BE2C (cell line): ENCODE measurements at places on chromosomes 5 and 9.

DNA sequence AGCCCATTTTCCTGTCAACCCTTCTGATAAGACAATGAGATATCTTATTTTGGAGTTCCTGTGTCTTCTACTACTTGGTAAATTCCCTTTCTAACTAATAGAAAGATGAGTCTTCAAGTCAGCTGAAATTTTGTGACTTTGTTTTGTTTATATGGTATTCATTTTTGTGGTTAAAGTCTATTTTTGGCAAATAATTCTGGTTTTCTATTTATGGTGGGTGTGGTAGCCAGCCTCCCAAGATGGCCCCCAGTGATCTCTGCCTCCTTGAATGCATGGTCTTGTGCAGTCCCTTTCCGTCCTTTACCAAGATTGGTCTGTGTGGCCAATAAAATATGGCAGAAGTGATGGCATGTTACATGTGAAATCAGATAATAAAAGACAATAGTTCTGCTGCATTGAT is 91.5 kb downstream of the NR3C1 start:
- no peak for DNase-seq

- DNase-seq = no peak
Observed at GRCh38 chr5:122420537-122421236, 108.7 kb downstream of the SNCAIP start.

GRCh38 chr5:10527281-10527950 is 36.5 kb upstream of the ANKRD33B start:
- DNase-seq = no peak

DNA sequence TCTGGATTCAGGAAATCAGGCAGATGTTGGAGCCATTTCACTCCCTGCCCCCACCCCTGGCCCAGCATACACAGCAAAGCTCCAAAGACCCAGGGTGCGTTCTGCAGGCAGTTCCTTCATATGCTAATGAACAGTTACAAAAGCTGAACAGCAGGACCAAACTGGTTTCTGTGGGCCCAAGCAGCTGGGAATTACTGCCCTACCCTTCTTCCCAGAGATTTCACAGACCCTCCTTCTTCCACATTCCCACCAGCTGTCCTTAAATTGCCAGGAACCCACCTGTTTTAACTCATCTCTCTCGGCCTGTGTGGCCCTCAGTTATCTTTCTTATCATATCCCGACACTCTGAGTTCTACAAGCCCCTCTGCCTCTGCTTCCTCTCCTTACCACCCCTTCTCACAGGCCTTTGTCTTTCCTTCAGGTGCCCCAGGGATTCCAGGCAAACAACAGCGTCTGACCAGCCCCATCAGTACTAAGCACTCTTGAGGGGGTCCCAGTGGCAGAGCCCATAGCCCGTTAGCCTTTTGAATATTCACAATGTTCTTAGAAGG is 10.6 kb upstream of the F2RL1 start:
- DNase-seq = no peak

- no peak for DNase-seq
Observed at GRCh38 chr9:76921165-76921564, 15.3 kb upstream of the PRUNE2 start.

GRCh38 chr5:149605354-149605997 is 24.2 kb downstream of the ARHGEF37 start:
- DNase-seq = no peak

DNA sequence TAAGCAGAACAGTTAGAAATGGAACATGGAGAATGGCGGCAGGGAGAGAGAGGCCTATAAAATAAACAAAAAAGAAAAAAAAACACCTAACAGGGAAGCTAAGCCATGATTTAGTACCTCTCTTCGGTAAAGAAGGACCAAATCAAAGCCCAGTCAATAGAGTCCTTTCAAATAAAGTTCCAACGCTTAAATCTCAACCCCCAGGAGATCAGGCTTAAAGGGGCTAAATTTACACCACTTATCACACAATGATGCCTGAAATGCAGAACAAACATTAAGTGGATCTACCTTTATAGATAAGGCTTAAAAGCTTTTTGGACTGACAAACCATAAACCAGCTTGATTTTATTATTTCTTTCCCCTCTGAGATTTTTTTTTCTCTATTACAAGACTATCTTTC is 66.3 kb downstream of the PRELID2 start:
- DNase-seq = no peak

- no peak for DNase-seq
Observed at GRCh38 chr9:126844085-126844484, 16.4 kb upstream of the ZBTB34 start.

DNA sequence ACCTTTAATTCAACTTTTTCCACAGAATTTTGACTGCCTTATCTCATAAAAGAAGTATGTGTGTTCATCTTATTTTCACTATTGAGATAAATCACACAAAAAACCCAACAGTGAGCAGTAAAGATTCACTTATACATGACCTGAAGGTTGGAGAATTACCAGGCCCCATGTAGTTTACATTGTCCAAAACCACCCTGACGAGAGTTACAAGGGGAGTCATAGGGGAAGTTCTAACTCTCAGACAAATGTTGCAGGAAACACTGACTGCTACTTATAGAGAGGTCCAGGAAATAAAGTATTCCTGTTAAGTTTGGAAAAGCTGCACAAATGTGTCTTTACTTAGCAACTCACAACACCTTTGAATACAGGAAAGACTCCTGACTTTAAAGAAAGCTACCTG is 14.1 kb downstream of the SPATA9 start:
- no peak for DNase-seq

DNA sequence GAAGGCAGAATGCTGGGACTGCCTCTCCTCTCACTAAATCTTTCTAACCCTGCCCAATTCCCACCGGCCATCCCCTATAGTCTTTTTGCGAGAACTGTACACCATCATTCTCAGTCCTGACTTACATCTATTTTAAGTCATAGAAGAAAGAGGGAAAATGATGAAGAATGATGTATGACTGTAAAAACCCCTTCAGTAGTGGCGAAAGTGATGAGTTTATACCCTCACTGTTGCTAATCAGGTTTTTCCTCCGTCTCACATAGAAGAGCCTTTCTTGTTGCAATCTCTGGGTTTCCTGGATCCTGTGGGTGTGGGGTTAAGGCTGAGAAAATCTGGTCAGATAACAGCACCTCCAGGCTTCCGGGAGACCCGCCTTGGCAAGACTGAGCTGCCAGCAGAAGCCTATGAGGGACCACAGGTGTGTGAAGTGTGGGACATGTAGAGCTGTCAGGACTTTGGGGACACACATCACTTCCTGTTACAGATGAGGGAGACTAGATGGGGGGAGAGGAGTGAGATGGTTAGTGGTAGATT is 147.1 kb upstream of the SLC12A2 start:
- DNase-seq = no peak

DNA sequence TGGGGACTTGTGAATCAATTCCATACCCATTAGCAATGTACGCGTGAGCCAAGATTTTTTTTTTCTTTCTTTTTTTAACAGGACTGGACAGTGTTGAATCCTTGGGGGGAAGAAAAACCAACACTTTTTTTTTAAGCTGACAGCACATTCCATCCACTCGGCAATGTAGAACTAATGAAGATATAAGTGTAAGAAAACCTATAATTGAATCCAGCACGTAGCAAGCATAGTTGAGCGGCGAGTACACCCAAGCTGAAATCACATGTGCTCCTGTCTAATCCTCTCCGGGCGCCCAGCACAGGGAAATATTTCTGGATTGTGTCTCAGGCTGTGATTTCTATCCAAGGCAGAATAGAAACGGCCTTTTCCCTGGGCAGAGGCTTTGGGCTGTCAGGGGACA is 118.2 kb downstream of the BOD1 start:
- no peak for DNase-seq

- DNase-seq = peak; percentile 64
Observed at GRCh38 chr5:54249210-54250028, 61.0 kb downstream of the ARL15 start.

GRCh38 chr5:59361454-59361853 is 532.1 kb downstream of the PDE4D start:
- DNase-seq = no peak

DNA sequence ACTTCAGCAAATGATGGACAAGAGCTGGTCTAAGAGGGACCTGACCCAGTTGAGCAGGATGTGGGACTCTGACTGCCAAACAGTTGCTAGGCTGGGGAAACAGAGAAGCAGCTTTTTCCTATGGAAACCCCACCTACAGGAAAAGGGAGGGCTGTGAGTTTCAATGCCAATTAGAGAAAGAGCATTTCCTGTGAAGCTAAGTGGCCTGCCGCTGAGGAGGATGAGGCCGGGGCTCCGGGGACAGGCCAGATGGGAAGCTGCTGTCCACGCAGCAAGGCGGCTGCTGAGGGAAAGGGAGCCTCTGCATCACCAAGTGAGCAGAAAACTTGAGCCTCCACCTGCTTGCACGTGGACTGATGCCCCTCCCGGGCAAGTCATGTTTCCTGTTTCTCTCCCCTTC is at the start of gene PCDH12:
Gene PCDH12, minus strand, starts transcription at position 90 of the 400 bp plus-strand sequence. CDS start 351 bp downstream, outside the sequence.
- peak; percentile 52 for DNase-seq

GRCh38 chr5:35847491-35847890 is 9.2 kb upstream of the IL7R start:
- DNase-seq = no peak

DNA sequence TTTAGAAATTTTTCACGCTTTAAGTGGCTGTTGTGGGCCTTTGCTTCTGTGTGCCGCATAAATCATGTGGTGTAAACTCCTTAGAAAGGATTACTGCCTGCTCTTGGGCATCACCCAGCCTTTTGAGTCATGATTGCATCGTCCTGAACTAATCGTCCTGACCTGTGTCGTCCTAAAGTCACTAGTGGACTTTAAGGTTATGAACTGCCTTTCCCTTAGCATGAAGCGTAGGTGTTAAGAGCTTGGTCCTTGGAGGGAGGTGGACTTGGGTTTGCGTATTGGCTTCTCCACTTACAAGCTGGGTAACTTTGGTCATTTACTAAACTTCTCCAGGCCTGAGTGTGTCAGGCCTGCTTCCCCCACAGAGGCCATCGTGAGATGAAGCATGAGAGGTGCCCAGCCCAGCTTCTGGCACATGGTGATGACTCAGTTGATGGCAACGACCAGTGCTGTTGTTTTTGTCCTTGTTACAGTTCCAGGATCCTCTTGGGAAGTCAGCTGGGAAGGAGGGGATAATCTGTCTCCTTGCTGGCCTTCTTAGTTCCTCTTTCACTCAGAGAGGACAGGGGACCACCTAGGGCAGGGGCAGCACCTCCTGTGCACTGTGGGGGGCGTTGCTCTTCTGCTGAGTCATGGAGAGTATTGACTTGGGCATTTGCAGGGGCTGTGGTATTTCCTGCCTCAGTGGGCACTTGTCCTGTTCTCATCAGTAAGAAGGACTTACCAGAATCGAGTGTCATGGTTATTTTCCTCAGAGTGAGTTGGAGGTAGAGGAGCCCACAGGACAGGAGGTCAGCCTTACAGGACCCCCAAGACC is 54.2 kb upstream of the NCS1 start:
- no peak for DNase-seq

DNA sequence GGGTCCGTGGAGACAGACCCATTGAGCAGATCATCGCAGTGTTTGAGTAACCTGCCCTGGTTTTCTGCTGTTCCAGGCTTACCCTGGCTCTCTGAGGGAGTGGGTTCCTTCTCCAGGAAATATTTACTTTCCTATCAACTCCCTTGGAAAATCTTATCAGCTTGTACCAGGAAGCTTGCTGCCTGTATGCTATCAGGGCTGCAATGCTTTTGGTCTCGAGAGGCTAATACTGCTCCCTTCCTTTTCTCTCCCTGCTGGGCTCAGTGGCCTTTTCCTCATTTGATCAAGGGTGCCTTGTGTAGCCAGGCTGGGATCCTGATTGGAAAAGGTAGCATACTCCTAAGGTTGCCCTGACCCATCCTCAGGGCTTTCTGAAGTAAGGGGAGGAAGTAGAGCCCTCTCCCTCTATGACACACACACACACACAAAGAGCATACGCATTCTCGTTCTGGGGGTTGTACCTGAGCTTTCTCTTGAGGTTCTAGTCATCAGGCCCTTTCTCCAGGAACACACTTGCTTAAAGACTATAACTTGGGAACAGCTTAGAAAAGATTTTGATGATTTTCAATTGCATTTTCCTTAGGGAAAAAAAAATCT is 41.6 kb downstream of the CYSTM1 start:
- no peak for DNase-seq

DNA sequence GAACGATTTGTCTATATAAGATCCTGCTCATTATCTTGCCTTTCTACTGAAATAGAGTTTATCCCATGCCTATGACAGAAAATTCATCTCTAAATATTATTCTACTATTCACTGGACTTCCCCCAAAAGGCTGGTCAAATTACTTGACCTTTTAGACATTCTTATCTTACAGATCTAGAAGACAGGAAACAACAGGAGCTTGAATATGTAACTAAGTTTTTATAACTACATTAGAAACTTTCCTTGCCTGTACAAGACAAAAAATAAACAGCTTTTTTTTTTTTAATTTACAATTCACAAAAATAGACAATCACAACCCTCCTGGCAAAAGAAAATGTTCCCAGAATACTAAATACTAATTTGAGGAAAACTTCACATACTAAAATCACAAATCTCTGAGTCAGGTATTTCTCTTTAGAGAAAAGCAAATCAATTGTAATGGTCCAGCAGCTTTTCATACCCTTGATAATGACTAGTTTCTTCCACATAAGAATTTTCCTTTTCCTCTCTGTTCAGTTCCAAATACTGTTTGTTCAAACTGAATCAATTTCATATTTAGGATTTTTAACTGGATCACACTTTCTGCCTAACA is 68.6 kb downstream of the MLLT3 start:
- no peak for DNase-seq

GRCh38 chr5:31157720-31158119 is 35.8 kb upstream of the CDH6 start:
- DNase-seq = no peak

- DNase-seq = no peak
Observed at GRCh38 chr5:173765029-173765644, 123.0 kb upstream of the CPEB4 start.

DNA sequence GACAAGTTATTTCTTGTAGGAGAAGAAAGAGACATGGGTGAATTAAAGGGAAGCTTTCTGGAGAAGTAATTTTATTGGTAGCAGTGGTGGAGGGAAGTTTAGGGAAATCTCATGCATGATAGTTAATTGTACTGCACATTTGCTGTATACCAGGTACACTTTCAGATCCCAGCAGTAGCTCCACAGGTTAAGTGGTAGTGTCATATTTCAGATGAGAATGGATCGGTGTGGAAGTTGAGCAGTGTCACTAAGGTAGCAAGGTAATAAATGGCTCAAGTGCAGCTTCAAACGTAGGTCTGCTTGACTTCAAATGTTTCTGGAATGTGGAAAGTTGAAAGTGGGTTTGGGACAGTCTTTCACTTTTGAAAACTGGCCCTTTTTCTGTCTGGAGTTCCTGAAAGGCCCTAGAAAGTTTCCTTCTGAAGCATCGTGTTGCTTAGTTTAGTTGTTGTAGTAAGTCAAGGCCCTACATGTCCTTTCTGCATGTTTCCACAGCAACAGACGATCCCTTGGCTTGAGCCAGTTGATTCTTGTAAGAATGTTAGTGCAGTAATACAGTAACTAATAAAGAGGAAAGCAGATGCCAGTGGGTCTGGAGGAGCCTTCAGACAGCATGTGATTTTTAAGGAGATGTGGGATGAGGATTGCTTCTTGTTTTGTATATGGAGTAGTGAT is 3.7 kb downstream of the CLTA start:
- DNase-seq = no peak

GRCh38 chr5:57494104-57495098 is 11.8 kb upstream of the ACTBL2 start:
- peak; percentile 81 for DNase-seq
